ENCODE measurements at places on chromosomes 5 and 9. TPM values are rescaled to one million over a fixed set of nuclear protein-coding genes. Genes with fewer than 3 reads are reported as not detected.
A peak's percentile ranks its signal among the peaks of the same experiment; 100 is the strongest.

- no peak for DNase-seq
Measured at GRCh38 chr9:86652736-86653135, 294.6 kb downstream of the GAS1 start.

- no peak for DNase-seq
Measured at GRCh38 chr5:5716665-5717064, 294.2 kb downstream of the ICE1 start.

GRCh38 chr5:143886096-143886495 lies 74.1 kb downstream of the HMHB1 start:
- no peak for DNase-seq

DNA sequence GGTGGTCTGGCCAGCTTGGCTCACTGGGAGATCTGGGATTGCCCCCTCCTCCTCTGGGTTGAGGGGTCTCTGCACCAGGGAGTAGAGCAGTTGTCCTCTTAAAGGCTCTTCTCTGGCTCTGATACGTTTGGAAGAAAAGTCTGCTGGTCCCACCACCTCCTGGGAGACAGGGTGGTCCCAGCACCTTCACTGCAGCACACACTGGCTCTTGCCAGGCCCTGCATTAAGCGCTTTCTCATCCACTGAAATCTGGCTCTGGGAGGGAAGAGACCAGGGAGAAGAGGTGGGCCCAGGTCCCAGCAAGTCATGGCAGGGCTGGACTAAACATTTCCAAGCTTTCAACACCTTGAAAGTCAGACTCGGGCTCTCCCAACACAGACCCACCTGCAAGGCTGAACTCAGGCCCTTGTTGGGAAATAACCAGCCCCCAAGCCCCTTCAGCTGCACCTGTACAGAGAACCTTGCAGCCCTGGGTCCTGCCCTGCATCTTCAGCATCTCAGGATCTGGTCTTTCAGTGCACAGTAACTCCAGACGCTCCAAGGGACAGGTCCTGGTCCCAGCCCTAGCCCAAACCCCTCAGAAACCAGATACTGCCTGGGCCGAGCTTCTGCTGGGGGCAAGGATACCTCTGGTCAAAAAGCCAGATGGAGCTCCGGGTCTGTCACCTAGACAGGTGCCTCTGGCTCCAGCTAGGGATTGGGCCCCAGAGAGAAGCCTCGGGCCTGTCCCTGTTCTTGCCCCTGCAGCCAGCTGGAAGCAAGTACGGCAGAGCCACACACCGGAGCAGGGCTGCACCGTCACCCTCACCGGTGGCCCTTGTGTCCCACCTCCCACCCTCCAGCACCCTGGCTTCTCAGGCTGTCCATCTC lies 134.5 kb downstream of the DAB2IP start:
- no peak for DNase-seq

DNA sequence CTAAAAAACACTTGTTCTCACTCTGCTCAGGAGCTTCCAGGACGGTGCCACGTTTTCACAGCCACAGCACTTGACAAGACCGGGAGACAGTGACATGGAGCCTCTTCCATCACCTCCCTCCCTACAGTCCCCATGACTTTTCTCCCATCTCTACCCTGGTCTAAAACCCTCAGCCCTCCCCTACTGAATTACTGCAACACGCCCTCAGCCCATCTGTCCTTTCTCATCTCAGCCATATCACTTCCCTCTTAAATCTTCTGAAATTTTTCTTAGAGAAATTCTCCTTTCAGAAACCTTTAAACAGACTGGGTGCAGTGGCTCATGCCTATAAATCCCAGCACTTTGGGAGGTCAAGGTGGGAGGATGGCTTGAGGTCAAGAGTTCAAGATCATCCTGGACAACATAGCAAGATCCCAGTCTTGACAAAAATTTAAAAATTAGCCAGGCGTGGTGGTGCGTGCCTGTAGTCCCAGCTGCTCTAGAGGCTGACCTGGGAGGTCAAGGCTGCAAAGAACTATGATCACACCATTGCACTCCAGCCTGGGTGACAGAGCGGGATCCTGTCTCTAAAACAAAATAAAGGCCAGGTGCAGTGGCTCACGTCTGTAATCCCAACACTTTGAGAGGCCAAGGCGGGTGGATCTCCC lies 125.8 kb downstream of the MYO10 start:
- DNase-seq: no peak

PRSS3 gene
- total RNA-seq: 310 TPM

- no peak for DNase-seq
Measured at GRCh38 chr9:71863631-71864030, 47.4 kb downstream of the ABHD17B start.

DNA sequence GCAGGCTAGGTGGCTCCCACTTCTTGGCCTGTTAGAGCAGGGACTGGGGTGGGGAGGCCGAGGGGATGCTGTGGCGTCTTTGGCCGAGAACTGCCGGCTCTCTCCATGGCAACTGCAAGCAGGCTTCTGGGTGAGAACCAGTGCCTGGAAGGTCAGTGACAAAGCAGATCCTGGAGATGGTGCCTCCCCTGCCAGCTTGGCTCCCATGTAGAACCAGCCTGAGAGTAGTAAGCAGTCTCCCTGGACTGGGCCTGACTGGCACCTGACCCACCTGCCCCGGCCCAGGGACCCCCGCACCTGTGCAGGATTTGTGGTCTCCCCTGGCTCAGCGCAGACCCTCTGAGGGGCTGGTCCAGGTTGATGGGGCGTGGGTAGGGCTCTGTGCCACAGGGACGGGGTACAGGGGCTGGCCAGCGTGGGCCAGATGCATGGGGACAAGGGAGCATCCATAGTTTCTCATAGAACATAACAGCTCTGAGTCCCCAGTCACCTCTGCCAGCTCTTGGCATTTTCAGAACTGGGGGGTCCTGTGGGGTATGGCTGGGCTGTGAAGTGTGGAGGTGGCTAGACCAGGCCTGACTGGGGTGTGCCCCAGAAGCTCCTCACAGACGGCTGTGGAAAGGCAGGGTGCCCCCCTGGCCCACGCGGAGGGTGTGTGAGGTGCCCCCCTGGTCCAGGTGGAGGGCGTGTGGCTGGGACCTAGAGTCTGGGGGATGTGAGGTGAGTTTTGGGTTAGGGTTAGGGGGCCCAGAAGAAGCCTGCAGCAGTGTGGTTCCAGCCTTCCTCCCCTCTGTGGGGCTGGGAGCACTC lies 22.2 kb downstream of the CACNA1B start:
- no peak for DNase-seq

DNA sequence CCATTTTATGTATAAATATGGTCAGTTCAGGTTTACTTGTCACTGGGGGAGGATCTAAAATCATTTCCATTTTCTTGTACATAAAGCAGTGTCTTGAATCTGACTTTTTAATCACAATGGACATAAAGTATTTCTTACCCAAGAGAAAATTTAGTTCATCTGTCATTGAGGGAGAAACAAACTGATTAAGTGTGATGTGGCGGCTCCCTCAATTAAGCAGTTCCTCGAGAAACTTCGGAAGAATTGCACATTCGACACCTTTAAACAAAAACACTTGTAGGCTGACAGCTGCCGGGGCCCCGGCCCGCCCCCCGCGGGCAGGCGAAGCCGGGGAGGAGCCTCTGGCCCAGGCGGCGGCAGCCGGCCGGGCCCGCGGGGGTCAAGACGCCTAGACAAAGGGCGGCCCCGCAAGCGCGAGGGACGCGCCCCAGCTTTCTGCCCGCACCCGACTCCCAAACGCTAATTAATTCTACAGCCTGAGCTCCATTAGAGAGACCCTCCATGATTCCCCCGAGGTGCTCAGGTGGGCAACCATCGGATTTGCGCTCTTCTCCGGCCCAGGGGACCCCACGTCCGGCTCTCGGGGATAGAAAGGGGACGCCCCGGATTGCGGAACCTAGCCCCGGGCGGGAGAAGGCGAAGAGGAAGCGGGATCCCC lies 750 bp downstream of the TRIM36 start:
- no peak for DNase-seq

SLC2A6 gene
- total RNA-seq: 2.9 TPM

FBXL17 gene
- 30.9 TPM for total RNA-seq

CD274 gene
- 3.2 TPM for total RNA-seq

- DNase-seq: no peak
Measured at GRCh38 chr5:127375124-127375523, 84.5 kb downstream of the MEGF10 start.

GM2A gene
- total RNA-seq: 19.0 TPM

LCN15 gene
- total RNA-seq: 8.0 TPM

NIPAL4 gene
- not detected for total RNA-seq

DNA sequence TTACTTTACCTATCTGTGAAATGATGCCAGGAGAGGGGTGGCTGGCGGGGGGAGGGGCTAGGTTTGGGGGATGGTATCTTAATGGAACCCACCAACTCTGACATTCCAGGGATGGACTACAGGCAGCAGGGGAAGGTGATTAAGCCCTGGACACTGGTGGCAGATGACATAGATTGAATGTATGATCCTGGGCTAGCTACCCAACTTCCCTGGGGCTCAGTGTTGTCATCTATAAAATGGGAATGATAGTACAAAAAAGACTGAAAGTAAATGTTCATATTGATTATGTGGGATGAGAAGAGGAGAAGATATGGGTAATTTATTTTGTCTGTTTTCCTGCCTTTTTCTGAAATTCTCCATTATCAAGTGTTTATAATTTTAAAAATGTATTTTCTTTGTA lies 6.2 kb downstream of the CORO2A start:
- no peak for DNase-seq

WNK2 gene
- total RNA-seq: 161 TPM

GRCh38 chr9:121485623-121486022 lies 14.0 kb downstream of the GGTA1 start:
- no peak for DNase-seq

DNA sequence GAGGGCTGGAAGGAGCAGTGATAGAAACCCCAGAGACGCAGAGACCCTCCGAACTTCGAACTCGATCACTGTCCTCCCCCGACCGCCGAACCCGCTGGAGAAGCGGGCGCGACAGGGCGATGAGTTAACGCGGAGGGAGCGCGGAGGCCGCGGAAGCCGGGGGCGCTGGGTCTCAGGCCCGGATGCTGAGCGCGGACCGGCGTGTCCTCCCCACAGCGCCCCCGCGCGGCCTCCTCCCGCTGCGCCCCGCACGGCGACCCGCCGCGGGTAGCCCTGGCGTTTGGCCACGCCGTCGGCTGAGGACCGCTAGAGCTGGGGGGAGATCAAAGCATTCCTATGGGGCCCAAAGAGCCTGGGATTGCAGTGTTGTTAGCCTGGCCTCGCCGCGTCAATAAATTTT lies 7.7 kb upstream of the DMRT2 start:
- DNase-seq: peak; percentile 49

- DNase-seq: no peak
Measured at GRCh38 chr5:5364932-5365331, 57.5 kb upstream of the ICE1 start.

DNA sequence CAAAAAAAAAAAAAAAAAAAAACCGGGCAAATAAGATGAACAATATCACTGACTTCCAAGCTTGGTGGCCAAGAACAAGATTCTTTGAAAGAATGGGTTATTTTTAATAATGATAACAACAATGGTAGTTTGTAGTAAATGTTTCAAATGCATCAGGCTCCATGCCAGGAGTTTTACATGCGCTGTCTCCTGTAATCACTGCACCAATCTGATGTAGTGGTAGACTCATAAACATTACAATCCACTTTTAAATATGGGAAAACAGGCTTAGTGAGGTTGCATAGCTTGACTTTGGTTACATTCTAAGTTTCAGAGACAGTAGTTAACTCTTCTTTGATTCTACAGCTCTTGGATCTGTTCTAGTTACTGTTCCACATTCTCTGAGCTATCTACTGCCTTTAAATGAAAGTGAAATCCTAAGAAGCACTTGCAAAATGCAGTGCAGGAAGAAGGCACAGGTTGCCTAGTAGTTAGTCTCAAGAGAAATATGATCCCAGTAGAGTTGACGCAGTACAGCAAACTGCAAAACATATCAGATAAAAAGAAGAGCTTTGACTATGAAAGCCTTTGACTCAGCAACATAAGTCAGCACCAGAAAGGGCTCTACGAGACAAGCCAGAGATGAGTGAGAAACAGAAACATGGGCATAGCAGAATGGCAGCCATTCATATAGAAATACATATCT lies 62.1 kb downstream of the PDE4D start:
- DNase-seq: no peak

DNA sequence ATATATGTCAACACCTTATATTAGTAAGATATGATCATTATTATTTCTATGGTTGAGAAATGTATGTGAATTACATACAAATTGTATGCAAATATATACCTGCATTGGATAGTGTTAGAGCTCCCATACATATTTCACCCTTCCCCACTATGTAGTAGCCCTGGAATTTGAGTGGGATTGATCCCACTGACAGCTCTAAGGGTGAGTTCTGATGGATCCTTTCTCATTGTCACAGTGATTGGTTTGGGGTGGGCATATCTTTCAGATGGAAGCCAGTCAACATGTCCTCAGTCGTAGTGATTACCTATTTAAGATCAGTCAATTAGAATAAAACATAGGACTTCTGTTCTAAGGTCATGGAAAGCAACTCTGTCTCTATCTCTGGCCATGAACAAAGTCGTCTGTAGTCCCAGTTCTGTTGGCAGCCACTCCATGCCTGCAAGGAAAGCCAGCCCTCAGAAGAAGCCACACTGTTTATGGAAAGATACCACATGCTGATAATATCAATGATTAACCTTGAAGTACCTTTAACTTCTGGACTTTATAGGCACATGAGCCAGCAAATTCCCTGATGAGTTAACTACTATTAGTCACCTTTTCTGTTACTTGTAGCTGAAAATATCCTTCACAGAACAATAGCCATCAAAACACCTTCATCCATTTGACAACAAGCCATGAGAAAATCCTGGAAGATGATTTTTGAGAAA lies 5.1 kb upstream of the CCDC192 start:
- no peak for DNase-seq

DNA sequence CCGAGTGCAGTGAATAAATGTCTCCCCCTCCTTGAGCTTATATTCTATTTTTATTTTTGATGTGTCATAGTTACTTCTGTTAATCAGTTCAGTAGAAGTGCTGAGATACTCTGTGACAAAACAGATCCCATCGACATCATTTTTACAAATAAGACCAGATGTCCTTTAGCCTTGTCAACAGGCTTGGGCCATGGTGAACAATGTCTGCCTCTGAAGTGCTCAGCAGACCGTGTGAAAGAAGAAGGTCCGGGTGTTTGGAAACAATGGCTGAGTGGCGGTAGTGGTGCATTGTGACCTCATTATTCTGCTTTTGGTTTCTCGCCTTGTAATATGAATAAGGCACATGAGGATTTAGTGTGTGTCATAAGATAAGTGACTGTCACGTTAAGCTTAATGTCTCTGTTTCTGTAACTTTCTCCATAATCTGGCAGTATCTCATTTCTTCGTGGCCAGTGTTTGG lies 71.2 kb downstream of the SYK start:
- no peak for DNase-seq

NAIP gene
- 12.7 TPM for total RNA-seq

DNA sequence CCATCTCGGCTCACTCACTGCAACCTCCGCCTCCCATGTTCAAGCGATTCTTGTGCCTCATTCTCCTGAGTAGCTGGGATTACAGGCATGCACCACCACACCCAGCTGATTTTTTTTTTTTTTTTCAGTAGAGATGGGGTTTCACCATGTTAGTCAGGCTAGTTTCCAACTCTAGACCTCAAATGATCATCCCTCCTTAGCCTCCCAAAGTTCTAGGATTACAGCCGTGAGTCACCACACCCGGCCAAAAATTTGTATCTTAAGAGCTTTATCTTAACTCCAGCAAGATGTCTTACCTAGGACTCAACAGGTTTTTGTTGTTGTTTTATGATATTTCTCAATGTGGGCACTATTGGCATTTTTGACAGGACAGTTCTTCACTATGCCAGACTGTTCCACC lies 27.9 kb downstream of the LYRM7 start:
- DNase-seq: no peak

GRCh38 chr5:134937526-134937925 lies 30.2 kb upstream of the CATSPER3 start:
- DNase-seq: no peak

- DNase-seq: no peak
Measured at GRCh38 chr5:157594675-157595459, 19.3 kb upstream of the ADAM19 start.

DBH gene
- not detected for total RNA-seq
